ENCODE measurements at places on chromosomes 13 and 19.

DNA sequence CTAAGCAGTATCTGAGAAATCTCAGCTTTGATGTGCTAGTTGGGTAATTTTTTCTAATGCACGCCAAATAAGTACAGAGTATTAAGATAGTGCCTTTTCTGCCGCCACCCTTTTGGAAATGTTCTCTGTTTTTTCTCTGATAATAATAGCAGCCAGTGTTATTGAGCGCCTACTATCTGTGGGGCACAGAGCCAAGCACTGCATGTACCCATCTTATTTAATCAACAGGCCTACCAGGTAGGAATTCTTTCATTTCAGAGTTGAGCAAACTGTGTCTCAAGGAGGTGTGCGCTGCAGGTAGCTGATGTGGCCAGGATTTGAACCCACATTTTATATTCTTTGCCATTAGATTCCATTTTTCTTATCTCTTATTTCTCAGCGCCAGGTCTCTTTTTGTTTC lies 1.4 kb downstream of the EPN1 start:
- DNase-seq: peak; percentile 16

DNA sequence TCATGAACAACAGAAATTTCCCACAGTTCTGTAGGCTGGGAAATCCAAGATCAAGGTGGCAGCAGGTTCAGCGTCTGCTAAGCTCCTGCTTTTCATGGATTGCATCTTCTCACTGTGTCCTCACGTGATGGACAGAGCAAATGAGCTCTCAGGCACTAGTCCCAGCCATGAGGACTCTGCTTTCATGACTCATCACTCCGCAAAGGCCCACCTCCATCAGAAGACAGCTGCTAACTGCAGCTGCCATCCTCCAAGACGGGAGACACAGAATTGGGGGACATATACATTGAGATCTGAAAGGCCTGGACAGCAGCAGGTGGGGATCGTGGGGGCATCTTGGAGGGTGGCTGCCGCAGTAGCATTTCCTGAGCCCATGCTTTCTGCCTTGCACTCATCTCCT lies 44.4 kb upstream of the SPATA13 start:
- no peak for DNase-seq

DNA sequence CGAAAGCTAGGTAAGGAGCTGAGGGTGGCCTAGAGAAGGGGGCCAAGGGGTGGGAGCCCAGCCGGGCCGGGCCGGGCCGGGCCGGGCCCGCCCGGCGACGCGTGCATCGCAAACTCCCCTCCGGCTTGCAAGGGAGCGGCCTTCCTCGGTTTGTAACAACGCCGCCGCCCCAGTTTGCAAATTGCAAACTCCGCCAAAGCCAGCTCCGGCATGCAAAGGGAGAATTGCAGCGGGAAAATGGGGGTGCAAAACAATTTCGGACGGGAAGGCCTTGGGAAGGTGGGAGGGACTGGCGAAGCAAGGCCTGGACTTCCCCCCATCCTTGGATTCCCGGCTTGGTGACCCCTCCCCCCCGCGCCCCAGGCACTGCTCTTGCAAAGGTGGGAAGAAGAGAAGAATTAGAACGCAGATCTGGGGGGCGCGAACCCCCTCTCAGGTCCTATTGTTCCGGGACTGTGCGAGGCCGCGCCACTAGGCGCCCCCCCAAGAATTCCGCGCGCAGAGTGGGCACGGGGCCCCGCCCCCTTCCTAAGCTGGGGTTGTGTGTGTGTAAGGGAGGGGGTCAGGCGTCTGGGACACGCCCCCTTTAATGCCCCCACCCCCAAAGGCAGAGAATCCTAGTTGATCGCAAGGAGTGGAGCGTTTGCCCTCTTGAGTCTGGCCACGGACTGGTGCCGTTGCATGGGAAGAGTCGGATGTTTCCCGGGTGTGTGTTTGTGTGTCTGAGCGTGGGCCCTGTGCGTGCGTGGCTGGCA lies 926 bp downstream of the PRR12 start:
- peak; percentile 65 for DNase-seq

GRCh38 chr13:110706570-110707372 lies 855 bp upstream of the CARS2 start:
- no peak for DNase-seq

GRCh38 chr13:114025714-114026431 lies 52.0 kb upstream of the C13orf46 start:
- DNase-seq: no peak

DNA sequence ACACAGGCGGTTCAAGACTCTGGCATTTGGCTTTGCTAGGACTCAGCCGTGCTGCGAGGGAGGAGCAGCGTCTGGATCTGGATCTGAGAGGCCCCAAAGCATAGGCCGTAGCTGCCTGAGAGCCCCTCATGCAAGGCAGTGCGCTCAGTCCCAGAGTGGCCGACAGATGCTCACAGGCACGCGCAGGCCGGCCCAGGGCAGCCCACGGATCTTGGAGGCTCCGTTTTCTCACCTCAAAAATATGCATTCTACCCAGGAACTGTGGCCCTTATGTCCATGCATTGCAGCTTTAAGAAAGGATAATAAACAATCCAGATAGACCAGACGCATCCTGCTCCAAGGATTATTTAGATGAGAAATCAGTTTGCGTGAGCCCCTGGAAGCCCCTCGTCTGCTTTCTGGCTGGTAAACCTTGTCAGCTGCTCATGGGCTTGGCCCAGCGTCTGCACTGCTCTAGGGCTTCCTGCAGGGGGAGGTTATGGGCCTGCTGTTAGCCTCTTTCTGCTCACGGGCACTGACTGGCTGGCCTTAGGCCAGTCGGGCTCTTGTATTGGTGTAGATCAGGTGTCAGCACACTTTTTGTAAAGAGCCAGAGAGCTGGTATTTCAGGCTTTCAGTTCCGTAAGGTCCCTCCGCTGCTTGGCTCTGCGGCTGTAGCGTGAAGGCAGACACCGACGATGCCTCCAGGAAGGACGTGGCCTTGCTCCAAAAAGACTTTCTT lies 24.2 kb downstream of the TEX29 start:
- DNase-seq: peak; percentile 76

- DNase-seq: peak; percentile 99
Measured at GRCh38 chr19:633068-633785, at the start of gene POLRMT. Gene POLRMT (minus strand): TSS chr19:633537. CDS start chr19:633512, 25 bp downstream.

Measured in EL (cell line).